ENCODE measurements at places on chromosomes 13 and 19.

DNA sequence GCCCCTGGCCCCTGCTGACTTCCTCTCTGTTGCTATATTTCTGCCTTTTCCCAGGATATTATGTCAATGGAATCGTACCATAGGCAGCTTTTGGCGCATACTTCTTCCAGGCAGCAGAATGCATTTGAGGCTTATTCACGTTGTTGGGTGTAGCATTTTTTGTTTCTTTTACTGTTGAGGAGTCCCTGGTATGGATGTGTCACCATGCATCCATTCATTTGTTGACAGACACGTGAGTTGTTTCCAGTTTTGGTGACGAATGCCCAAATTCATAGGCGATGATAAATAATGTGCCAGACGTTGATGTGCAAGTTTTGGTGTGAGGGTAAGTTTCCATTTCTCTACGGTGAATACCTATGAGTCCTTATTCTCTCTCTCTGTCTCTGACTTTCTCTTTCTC lies 5.0 kb downstream of the NFILZ start:
- DNase-seq: no peak

DNA sequence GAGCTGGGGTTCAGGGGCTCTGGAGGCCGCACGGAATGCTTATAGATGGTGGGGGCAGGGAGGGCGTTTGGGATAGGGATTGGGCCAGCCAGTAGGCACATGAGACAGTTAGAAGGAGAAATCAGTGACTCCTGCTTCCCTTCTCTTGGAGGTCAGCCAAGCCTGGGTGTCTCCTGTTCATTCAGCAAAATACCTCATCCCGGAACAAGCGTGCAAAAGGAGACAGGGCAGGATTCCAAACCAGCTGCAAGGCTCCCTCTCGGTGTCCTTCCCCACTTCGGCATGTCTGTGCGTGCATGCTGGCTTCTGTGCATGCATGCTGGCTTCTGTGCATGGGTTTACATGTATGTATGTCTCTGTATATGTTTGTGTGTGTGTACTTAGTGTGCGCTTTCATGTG lies 37.3 kb upstream of the PEPD start:
- DNase-seq: no peak

GRCh38 chr13:51619614-51620013 lies 35.4 kb downstream of the WDFY2 start:
- no peak for DNase-seq

DNA sequence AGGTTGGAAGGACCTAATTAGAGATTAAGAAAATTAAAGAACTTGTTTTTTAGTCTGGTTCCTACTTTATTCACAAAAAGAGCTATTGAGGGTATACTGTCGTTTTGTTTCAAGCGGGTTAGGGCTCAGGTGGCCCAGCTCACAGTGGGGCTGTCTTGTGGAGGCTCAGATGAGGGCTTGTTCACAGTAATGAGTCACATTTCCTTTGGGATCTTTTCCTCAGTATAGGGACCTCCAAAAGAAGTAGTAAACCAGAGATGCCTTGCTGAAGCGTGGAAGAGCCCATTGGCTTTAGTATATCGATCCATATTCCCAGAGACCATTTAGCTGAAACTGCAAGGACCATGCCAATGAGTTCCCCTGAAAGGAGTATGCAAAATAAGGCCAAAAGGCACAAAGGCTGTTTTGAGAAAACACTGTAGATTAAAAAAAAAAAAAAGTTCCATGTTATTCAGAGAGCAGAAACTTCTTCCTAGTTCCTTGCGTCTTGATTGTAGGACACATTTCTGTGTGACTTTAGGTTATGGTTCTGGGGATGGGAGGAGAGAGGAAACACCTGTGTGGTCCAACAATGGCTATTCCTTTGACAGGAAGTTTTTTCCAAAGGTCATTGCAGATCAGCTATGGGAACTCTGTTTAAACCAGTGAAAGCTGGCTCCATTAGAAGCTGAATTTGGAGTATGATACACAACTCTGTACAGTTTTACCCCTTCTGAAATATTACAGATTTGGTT lies 32.8 kb upstream of the GPI start:
- no peak for DNase-seq

DNA sequence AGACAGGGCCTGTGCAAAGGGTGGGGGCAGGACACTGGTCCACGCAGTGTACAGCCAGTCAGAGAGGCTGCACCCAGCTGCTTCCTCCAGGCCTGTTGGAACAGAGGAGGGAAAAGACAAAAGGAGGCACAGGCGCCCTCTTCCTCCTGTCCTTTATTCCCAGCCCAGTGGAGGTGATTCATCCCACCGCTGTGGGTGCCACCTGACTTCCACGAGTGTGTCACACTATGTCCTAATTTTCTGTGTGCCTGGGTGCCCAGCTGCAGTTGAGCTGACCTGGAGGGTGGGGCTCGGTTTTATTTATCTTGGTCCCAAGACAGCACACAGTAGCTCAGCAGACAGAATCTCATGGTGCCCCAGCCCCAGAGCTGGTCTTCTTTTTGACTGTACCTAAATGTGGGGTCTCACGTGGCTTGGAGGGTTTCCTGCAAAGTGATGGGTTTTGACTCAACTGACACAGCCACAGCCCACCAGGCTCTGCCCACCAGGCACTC lies 9.0 kb downstream of the EPS15L1 start:
- no peak for DNase-seq

DNA sequence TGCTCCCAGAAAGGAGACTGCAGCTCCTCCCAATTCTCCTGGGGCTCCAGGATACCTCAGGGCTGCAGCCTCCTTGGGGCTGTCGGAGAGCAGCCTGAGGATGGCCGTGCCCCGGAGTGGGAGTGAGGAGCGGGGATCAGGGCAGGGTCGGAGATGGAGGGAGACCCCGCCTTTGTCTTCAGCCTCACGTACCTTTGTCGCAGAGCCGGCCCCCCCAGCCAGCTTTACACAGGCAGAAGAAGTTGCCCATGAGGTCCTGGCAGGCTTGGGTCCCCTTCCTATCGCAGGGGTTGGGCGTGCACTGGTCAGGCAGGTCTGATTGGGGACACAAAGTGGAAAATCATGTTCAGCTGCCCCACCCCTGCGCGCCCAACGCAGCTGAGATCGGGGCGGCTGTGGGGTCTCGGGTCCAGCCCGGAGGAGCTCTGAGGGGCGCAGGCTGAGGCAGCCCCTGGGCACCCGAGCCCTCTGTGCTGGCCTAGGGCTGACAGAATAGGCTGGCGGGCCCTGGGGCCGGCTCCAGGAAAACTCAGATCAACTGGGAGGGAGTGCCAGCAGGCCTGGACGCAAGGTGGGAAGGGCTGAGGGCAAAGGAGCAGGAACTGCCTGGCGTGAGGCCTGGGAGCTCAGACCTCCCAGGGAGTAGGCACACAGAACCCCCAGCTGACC lies 24.2 kb downstream of the GAS6 start:
- no peak for DNase-seq

GRCh38 chr13:44317752-44318151 lies 55.9 kb upstream of the SERP2 start:
- DNase-seq: no peak

DNA sequence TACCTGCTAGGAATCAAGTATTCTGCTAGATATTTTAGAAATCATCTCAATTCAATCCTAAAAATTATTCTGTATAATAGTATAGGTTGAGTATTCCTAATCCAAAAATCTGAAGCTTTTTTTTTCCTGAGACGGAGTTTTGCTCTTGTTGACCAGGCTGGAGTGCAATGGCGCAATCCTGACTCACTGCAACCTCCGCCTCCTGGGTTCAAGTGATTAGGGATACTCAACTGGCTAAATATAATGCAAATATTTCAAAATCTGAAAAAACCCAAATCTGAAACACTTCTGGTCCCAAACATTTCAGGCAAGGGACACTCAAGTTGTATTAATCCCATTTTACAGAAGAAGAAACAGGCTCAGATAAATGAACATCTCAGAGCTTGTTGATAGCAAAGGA lies 17.2 kb upstream of the USPL1 start:
- no peak for DNase-seq

DNA sequence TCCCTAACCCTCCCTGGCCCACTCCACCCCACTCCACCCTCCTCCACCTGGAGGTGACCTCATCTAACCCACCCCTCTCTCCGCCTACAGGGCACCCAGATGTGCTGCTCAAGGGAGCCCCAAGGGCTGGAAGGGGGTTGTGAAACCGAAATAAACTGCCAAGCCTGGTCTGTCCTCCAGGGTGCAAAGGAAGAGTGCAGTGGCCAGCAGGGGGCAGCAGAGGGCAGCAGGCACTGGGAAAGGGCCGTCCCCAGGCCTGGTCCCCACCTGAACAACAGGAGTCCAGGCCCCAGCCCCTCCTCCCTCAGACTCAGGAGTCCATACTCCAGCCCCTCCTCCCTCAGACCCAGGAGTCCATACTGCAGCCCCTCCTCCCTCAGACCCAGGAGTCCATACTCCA lies 8.4 kb upstream of the BCAM start:
- no peak for DNase-seq

DNA sequence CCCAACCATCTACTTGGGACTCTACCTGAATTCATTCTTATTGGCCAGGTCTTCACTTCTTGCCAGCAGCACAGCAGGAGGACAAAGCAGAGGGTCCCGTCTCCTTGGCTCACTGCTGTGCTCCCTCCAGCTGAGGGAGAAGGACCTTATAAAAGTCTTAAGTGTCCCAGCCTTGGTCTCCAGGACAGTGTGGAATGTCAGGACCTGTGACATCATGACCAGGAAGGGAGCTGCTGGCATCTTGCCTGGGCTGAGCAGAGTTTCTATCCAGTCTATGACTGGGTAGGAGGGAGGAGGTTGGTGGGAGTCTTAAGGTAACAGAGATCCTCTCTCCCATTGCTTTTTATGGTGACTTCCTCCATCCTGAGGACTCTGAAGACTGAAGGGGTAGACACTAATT lies 56.6 kb upstream of the ANKRD10 start:
- no peak for DNase-seq

DNA sequence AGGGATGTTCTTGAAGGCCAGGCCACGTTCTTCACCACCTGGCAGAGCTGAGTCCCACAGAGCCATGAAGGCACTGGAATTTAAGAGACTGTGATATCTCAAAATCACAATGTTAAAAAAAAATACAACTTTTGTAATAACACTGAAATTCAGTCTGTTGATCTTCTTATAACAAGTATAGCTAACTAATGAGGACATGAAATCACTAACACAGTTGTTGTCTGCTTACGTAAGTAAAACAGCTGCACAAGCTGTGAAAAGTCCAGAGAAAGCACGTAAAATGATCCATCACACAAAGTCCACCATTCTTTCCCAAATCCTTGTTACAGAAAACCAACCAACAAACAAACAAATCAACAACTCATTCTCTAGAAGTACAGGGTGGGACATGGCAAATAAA lies 32.9 kb downstream of the FLT3 start:
- DNase-seq: no peak

- DNase-seq: peak; percentile 73
Observed at GRCh38 chr19:45079063-45079910, at the start of gene GEMIN7. TSS of gene GEMIN7 (plus strand) at chr19:45079260. CDS start at chr19:45090115, 10,855 bp downstream.

GRCh38 chr19:1425102-1425837 lies 12.9 kb upstream of the RPS15 start:
- DNase-seq: no peak

DNA sequence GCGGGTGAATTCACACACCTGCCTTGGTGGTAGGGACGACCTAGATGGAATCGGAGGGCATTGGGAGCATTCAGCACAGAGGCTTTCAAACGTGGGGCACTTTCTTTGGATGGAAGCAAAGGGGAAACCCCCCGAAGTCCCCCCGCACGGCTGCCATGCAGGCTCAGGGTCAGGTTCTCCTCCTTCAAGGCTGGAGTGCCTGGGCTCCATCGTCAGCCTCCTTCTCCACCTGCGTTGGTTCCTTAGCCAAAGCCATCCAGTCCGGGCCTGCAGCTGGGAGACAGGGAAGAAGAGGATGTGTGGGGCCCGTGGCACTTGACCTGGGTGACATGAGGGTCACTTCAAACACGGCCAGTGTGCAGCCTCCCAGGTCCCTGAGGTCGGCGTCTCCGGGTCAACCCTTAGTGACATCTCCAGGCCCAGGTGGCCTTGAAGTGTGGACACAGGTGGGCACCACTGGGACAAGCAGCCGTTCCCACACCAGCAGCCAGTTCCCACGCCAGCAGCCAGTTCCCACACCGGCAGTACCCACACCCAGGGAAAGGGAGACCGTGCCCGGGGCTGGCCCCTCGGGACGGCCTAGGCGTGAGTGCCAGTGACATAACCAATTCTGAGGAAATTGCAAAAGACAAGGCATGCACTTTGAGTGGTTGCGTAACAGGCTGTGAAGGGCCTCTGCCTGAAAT lies 116.0 kb downstream of the SOX1 start:
- no peak for DNase-seq

GRCh38 chr13:112824429-112824828 lies 134.6 kb downstream of the ATP11A start:
- DNase-seq: no peak

GRCh38 chr13:106096661-106097092 lies 438.8 kb downstream of the EFNB2 start:
- no peak for DNase-seq

DNA sequence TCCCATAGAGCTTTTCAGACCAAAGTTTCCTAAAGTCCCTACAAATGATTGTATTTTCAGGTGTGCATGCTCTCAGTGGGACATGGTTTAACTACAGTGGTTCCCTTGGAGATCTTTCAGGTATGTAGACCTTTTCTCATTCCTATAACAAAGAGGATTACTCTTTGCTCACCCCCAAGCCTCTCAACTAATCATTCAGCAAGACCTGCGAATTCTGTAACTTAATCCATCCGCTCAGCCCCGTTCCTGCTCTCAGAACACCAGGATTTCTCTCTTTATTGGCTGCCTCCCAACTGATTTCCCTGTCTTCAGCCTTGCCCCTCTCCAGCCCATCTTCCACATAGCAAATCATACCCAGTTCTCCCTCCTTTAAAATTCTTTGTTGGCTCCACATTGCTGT lies 253.6 kb downstream of the MTUS2 start:
- no peak for DNase-seq

GRCh38 chr19:1408300-1409203 lies 1.2 kb downstream of the DAZAP1 start:
- DNase-seq: no peak

Data from NCI-H524 (cell line).